ENCODE measurements at places on chromosomes 1 and 21. TPM values are rescaled to one million over a fixed set of nuclear protein-coding genes. Genes with fewer than 3 reads are reported as not detected.
A peak's percentile ranks its signal among the peaks of the same experiment; 100 is the strongest.

DNA sequence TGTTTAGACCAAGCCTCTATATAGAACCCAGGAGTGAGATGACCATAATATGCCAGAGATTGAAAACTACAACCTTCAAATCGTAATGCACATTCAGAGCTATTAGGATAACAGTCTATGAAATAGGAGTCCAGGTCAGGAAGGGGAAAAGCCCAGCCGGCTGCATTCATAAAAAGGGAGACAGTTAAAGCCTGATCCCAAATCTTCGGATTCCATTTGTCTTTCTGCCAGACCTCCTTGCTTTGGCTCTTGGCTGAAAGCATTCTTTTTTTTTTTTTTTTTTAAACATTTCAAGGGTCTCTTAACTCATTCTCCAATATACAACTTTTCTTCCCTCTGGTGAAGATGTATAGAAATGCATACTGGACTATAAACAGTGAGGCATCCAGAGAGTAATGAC, 81.1 kb downstream of the NTPCR start:
- H3K36me3 ChIP-seq: no peaks in the 10 kb centered on the region
- no peak overlapping the region for H3K27ac ChIP-seq
- no peak overlapping the region for H3K4me3 ChIP-seq
- H3K4me1 ChIP-seq: no peaks in the 10 kb centered on the region
- DNase-seq: no peak

- no peak overlapping the region for H3K27ac ChIP-seq
- peaks cover 2% of the 10 kb centered on the region for H3K36me3 ChIP-seq
- H3K27me3 ChIP-seq: no peaks in the 10 kb centered on the region
- DNase-seq: no peak
Observed at GRCh38 chr1:149931212-149931790, 3.7 kb upstream of the SF3B4 start.

DNA sequence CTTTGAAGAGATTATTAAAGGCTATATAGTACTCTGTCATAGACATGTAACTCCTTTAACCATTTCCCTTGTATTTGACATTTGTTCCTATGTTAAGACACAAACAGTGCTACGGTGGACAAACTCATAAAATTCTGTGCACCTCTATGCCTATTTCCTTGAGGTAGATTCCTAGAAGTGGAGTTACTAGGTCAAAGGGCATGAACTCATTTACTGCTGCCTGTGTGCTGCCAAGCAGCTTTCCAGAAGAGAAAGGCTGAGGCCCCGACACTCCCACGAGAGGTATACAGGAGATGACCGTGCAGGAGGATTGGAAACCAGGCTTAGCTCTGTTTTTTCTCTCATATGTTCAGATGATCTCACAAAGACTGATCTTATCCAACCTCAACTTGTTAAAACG, 34.4 kb upstream of the TENT5C start:
- no peaks in the 10 kb centered on the region for H3K36me3 ChIP-seq
- no peaks in the 10 kb centered on the region for H3K27me3 ChIP-seq
- H3K4me3 ChIP-seq: no peak overlapping the region
- H3K27ac ChIP-seq: no peak overlapping the region
- DNase-seq: no peak

DNA sequence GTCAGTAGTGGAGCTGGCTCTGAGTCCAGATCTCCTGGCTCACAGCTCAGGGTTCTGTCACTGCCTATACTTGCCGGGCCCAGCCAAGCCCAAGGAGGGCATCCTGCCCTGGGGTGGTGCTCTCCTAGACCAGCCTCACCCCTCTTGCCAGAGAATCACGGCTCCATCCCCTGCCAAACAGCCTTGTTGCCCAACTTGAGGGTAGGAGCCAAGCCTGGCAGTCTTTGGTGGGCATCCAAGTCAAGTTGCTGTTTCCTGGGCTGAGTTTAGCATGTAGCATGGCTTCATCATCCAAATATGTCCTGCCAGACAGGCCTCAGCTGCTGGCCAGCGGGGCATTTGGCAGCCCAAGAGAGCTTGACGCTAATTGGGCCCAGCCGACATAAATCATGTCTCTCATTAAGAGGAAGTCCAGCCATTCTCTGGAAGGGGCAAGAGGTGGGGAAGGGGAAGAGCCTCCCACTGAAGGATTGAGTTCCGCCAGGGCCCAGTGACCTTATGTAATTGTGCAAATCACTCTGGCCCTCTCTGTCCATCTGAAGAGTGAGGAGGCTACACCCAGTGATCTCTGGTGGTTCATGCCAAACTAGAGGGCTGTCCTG, 22.6 kb upstream of the TRABD2B start:
- H3K4me3 ChIP-seq: no peak overlapping the region
- peak overlapping the region; percentile 12 for H3K27ac ChIP-seq
- H3K4me1 ChIP-seq: peaks cover 9% of the 10 kb centered on the region
- DNase-seq: peak; percentile 79
- H3K36me3 ChIP-seq: no peaks in the 10 kb centered on the region

GRCh38 chr1:3624200-3625136, at the start of gene TPRG1L:
TPRG1L (plus strand) TSS chr1:3625015; CDS start chr1:3625073, 58 bp downstream.
- peaks cover 21% of the 10 kb centered on the region for H3K36me3 ChIP-seq
- H3K27ac ChIP-seq: peak within 1 kb of the TSS; percentile 82
- H3K4me1 ChIP-seq: peaks cover 29% of the 10 kb centered on the region
- H3K4me3 ChIP-seq: peak within 1 kb of the TSS; percentile 84

Gene SPRR2E
- total RNA-seq: not detected

Gene TCHHL1
- total RNA-seq: not detected

Gene CLDN17
- not detected for total RNA-seq

Gene CHI3L2
- total RNA-seq: 1.8 TPM
